ENCODE measurements at places on chromosomes 16 and 17.

GRCh38 chr17:4769628-4770027 lies 2.1 kb upstream of the TM4SF5 start:
- DNase-seq = no peak

- DNase-seq = no peak
Measured at GRCh38 chr16:22971346-22971924, 157.5 kb downstream of the HS3ST2 start.

DNA sequence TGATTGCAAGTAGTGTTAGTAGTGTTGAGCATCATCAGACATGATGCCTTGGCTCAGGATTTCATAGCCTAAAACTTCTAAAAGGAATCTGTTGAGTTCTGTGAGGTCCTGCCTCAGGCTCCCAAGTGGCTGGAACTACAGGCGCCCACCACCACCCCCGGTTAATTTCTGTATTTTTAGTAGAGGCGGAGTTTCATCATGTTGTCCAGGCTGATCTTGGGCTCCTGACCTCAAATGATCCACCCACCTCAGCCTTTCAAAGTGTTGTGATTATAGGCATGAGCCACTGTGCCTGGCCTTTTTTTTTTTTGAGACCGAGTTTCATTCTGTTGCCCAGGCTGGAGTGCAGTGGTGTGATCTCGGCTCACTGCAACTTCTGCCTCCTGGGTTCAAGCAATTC lies 5.7 kb downstream of the PSMD11 start:
- no peak for DNase-seq

GRCh38 chr17:83034525-83034924 lies 44.9 kb upstream of the METRNL start:
- DNase-seq = no peak

GRCh38 chr16:15913046-15913698 lies 24.8 kb upstream of the CEP20 start:
- DNase-seq = no peak

- peak; percentile 25 for DNase-seq
Measured at GRCh38 chr16:64865069-64865696, 256.7 kb downstream of the CDH11 start.

DNA sequence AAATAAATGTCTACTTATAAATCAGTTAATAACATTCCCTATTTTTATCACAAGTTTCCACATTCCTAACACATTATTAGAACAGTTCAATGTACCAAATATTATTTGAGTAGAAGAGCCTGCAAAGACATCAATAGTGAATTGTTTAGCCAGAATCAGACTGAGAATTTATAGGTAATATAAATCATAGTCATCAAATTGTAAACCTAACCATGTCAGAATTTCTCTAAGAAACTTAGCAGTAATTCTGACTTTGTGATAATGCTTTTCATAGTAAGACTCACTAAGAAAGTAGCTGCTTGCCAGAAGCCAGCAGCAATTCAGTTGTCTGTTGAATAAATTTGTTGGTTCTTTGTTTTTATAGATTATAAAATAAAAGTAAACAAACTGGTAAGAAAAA lies 111.3 kb downstream of the USP32 start:
- no peak for DNase-seq

Data from NCI-H2171 (cell line).